ENCODE measurements at places on chromosomes 11 and 22. TPM values are rescaled to one million over a fixed set of nuclear protein-coding genes. Genes with fewer than 3 reads are reported as not detected.
A peak's percentile ranks its signal among the peaks of the same experiment; 100 is the strongest.

GDPD4 gene
- not detected for polyA plus RNA-seq

DNA sequence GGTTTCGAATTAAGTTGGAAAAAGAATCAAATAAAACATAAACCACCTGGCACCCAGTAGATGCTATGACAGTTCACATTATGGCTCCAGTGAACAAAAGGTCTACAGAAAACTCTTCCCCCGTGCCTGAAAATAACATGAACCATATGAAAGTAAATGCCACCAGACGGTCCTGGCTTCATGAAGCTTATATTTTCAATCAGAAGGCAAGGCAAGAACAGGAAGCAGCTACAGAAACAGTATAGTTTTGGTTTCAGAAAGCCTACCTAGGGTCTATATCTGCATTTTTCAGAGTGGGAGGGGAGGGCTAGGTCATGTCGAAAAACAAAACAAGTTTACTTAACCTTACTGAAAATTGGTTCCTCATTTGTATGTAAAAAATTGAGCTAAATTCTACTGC is 9.8 kb downstream of the RAB30 start:
- H3K27me3 ChIP-seq, result no peaks in the 10 kb centered on the region
- no peak for DNase-seq
- H3K4me1 ChIP-seq, result peaks cover 21% of the 10 kb centered on the region
- H3K27ac ChIP-seq, result no peak overlapping the region

RFPL1 gene
- not detected for polyA plus RNA-seq

GRCh38 chr11:118338637-118339061 is 3.9 kb downstream of the CD3D start:
- no peaks in the 10 kb centered on the region for H3K4me1 ChIP-seq
- no peak overlapping the region for H3K4me3 ChIP-seq
- peak; percentile 90 for DNase-seq
- H3K27ac ChIP-seq, result peak overlapping the region; percentile 60
- peaks cover 4% of the 10 kb centered on the region for H3K27me3 ChIP-seq

GRCh38 chr11:37264783-37265182 is 666.7 kb upstream of the RAG2 start:
- no peaks in the 10 kb centered on the region for H3K36me3 ChIP-seq
- no peaks in the 10 kb centered on the region for H3K4me1 ChIP-seq
- no peak for DNase-seq
- H3K27ac ChIP-seq, result no peak overlapping the region
- no peaks in the 10 kb centered on the region for H3K27me3 ChIP-seq

DNA sequence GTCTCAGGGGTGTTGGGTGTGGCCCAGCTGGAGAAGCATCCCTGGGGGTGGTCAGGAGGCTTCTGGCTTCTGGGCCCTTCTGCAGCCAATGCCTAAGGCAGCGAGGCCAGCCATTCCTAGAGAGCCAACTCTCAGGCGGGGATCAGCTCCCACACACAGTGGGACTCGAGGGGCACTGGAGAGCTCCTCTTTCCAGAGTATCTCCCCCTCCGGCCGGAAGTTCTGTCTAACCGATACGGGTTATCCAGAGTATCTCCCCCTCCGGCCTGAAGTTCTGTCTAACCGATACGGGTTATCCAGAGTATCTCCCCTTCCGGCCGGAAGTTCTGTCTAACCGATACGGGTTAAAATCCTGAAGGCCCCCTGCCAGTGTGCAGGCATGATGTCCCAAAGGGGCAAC is 71.2 kb upstream of the B3GAT1 start:
- H3K27ac ChIP-seq, result no peak overlapping the region
- H3K4me1 ChIP-seq, result no peaks in the 10 kb centered on the region
- H3K27me3 ChIP-seq, result no peaks in the 10 kb centered on the region
- no peak for DNase-seq
- H3K36me3 ChIP-seq, result no peaks in the 10 kb centered on the region

APOBEC3A gene
- not detected for polyA plus RNA-seq

DNA sequence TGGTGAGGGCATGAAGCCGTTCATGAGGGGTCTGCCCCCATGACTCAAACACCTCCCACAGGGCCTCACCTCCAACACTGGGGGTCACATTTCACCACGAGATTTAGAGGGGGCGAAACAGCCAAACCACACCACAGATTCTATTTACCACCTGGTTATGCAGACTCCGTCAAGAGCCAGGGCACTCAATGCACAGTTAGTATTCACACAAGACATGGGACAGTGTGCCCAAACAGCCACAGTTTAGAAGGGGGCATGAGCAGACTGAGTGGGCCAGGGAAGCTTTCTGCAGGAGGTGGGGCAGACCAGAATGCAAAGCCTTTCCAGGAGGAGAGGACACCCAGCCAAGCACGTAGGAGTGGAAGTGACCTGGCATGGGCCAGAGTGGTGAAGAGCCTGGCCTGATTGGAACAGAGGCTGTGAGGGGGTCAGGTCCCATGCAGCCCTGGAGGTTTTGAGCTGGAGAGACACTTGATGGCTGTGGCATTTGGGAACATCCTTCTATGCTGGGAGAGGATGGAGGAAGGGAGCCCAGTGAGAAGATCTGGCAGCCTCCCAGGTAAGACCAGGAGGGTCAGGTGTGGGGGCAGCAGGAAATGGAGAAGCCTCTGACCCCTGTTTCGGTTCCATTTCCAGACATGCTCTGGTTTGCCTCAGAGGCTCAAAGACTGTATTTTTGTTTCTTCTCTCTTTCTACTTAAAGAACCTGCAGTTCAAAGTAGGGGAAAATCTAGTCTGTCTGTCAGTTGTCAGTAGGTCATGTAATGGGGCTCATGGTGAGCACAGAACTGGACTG is 199.1 kb upstream of the NCAM1 start:
- H3K4me3 ChIP-seq, result no peak overlapping the region
- DNase-seq, result no peak
- H3K27me3 ChIP-seq, result no peaks in the 10 kb centered on the region
- no peak overlapping the region for H3K27ac ChIP-seq
- no peaks in the 10 kb centered on the region for H3K36me3 ChIP-seq

- peaks cover 28% of the 10 kb centered on the region for H3K36me3 ChIP-seq
- H3K4me3 ChIP-seq, result no peak overlapping the region
- DNase-seq, result no peak
Measured at GRCh38 chr11:64322925-64323260, 5.0 kb downstream of the PRDX5 start.

DNA sequence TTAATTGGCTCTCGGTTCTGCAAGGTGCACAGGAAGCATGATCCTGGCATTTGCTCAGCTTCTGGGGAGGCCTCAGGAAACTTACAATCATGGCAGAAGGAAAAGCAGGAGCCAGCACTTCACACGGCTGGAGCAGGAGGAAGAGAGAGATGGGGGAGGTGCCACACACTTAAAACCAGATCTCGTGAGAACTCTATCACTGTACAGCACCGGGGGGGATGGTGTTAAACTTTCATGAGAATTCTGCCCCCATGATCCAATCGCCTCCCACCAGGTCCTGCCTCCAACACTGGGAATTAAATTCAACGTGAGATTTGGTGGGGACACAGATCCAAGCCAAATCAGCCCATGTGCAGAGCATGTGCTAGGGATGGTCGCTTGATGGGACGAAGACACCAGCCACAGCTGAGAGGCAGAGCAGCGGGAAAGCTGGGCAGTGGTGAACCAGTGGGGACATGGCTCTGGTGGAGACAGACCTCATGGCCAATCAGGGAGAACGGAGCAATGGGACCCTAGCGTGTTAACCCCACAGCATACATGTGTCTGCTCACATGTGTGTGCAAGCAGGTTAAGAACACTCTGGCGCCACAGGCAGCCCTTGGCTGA is 6.2 kb downstream of the TANGO2 start:
- H3K27ac ChIP-seq, result no peak overlapping the region
- H3K36me3 ChIP-seq, result peaks cover 18% of the 10 kb centered on the region
- DNase-seq, result no peak
- peaks cover 45% of the 10 kb centered on the region for H3K4me1 ChIP-seq
- no peaks in the 10 kb centered on the region for H3K27me3 ChIP-seq

GRCh38 chr11:2924381-2924780 is 4.8 kb downstream of the PHLDA2 start:
- no peak overlapping the region for H3K27ac ChIP-seq
- no peaks in the 10 kb centered on the region for H3K36me3 ChIP-seq

DNA sequence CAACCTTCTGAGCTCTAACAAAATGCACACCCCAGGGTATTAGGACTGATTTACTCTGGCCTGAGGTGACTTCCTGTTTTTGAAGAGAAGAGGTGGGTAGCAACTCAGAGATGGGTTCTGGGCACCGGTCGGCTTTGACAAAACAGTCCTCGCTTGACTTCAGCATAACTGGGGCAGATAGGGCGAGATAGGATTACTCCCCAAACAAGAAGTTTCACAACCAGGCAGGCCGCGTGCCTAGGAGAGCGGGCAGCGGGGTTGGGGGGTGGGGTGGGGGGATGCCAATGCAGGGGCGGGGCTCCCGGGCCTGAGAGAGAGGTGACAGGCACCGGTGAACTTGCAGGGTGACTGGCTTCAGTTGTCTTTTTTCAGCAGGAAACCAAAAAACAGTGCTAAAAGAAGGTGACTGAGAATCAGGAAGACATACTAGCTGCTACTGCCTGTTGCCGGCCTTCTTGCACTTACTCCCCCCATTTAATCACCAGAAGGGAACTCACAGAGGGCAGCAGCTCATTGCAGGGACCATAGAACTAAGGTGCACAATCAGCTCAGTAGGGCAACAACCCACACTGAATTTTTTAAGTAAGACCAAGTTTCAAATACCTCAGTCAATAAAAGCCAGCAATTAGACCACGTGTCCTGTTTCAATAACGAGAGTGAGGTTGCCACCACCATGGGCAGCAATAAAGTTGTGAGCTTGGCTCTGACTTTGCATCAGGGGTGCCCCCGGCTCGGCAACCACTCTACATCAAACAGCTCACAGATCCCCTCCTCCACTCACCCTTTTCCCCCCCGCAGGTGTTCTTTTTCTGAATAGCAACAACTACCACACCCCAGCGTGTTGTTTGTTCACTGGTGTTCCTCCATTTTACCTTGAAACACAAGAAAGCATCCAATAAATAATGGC is 37.2 kb upstream of the ETS1 start:
- H3K4me1 ChIP-seq, result peaks cover 43% of the 10 kb centered on the region
- no peak overlapping the region for H3K4me3 ChIP-seq
- no peaks in the 10 kb centered on the region for H3K27me3 ChIP-seq
- H3K27ac ChIP-seq, result peak overlapping the region; percentile 66
- no peaks in the 10 kb centered on the region for H3K36me3 ChIP-seq

DNA sequence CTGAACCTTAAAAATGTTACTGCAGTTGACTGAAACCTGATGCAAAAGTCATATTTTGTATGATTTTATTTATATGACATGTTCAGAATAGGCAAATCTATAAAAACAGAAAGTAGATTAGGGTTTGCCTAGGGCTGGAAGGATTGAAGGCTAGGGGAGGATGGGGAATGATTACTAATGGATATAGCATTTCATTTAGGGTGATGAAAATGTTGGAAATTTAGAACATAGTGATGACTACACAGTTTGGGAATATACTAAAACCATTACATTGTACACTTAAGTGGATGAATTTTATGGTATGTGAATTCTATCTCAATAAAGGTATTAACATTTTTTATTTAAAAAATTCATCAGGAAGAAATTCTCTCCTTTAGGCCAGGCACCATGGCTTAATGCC is 22.9 kb upstream of the PAFAH1B2 start:
- H3K4me3 ChIP-seq, result no peak overlapping the region
- H3K36me3 ChIP-seq, result no peaks in the 10 kb centered on the region
- no peak for DNase-seq
- no peaks in the 10 kb centered on the region for H3K4me1 ChIP-seq

All from stomach (tissue), 19 donors.